Psoas muscle (tissue), 8 donors: ENCODE measurements at places on chromosomes 5 and 9. TPM values are rescaled to one million over a fixed set of nuclear protein-coding genes. Genes with fewer than 3 reads are reported as not detected.

DNA sequence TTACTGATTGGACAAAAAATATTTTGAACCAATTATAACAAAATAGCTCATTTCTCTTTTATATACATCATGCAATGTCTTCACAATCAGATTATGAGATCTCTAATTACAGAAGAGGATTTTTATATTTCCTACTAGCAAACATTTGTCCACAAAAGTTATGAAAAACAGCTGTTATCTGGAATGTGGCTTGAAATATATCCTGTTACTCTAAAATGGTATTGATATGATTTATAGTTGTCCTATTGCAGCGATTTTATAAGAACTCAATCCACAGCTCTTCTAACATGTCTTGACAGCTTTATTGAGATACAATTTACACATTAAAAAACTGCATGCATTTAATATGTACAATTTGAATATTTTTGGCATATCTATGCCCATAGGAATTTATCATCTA is 779.9 kb upstream of the ACO1 start:
- no peak for DNase-seq

- peak; percentile 60 for DNase-seq
Measured at GRCh38 chr5:150609843-150610584, 30.4 kb upstream of the SYNPO start.

GRCh38 chr9:88237479-88237961 is 99.2 kb upstream of the SPATA31C2 start:
- no peak for DNase-seq

DNA sequence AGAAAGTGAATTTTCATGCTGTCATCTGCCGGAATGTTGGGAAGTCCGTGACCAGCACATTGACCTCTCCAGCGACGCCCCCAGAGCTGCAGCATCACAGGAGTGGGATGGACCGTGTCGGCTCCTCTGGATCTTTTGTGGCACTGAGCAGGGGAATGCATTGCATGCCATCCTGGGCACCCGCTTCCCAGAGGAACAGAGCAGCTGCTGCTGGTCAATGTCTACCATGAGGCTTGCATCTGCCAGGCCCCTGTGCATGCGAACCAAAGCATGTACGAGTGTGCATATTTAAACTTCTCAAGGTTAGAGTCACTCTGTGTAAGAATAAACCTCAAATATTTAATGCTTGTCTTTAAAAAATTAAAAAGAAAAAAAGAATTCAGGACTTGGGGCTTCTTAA is 414.8 kb downstream of the GADD45G start:
- no peak for DNase-seq

DNA sequence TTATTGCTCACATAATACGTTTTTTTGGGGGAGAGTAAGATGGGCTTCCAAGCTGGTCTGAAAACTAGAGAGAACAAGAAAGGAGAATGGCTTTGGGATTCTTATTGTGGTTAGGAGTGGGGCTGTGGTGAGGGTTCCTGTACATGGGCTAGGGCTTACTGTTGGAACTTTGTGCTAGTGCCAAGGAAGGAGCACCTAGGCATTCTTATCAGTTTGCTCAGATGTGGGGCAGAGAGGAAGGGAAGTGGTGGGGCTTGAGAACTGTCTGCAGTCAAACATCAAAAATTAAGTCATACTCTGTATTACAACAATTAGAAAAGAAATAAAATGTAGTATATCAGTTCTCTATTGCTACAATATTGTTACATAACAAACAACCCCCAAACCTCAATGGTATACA is 4.0 kb upstream of the THBS4 start:
- DNase-seq: no peak

- DNase-seq: no peak
Measured at GRCh38 chr9:129962889-129963703, 79.9 kb downstream of the FNBP1 start.

DNA sequence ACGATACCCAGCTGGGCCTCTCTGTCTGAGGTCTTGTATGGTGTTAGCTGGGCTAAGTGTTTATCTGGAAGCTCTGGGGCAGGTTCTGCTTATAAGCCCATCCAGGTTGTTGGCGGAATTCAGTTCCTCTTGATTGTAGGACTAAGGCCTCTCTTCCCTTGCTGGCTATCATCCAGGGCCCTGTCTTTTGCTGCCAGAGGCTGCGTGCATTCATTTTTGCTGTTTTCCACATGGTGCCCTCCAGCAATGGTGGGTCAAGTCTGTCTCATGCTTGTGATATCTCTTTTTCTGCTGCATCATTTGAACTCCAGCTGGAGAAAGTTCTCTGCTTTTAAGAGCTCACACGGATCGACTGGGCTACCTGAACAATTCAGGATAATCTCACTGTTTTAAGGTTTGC is 105.7 kb upstream of the ZNF618 start:
- DNase-seq: no peak

GRCh38 chr5:106637275-106637674 is 1033.5 kb downstream of the EFNA5 start:
- no peak for DNase-seq

- peak; percentile 44 for DNase-seq
Measured at GRCh38 chr5:160175438-160176218, 53.7 kb upstream of the FABP6 start.

GRCh38 chr9:18821788-18822187 is 211.2 kb downstream of the SAXO1 start:
- no peak for DNase-seq

DNA sequence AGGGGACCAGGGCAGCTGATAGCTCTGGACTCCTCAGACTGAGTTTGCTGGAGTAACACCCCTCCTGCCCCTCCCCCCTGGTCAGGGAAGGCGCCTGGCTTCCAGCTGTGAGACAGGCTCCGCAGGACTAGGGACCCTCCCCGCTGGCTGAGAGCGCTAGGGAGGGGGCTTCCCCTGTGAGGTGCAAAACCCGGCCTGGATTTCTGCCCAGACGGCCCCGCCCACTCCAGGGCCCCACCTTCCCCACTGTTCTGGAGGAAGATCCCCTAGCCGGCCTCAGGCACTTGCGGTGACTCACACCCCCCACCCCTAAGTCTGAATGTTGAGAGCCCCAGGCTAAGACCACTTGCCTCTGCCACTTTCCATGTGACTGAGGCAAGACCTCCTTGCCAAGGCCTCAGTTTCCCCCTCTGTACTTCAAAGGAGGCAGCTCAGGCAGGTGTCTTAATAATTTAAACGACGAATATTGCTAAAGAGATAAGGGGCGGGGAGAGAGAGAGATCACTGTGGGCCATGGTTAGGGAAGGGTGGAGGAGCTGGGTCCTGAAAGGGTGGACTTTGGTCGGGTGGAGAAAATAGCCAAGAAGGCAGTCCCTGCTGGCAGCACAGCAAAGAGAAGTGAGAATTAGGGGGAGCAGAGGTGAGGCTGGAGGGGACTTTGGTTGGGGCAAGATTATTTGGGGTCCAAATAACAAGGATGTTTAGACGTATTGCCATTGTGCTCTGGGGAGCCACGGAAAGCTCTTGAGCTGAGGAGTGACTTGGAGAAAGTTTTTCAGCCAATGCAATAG is 1.0 kb upstream of the DAB2IP start:
- DNase-seq: peak; percentile 33

The EQTN gene
- total RNA-seq: not detected

The PGM5 gene
- total RNA-seq: 54.2 TPM

The GZMA gene
- total RNA-seq: 0.57 TPM

The GABRA1 gene
- not detected for total RNA-seq

The RAD50 gene
- 29.7 TPM for total RNA-seq
